ENCODE measurements at places on chromosomes 1 and 21.

GRCh38 chr1:230879778-230880177 is 11.5 kb upstream of the C1orf198 start:
- DNase-seq = no peak

DNA sequence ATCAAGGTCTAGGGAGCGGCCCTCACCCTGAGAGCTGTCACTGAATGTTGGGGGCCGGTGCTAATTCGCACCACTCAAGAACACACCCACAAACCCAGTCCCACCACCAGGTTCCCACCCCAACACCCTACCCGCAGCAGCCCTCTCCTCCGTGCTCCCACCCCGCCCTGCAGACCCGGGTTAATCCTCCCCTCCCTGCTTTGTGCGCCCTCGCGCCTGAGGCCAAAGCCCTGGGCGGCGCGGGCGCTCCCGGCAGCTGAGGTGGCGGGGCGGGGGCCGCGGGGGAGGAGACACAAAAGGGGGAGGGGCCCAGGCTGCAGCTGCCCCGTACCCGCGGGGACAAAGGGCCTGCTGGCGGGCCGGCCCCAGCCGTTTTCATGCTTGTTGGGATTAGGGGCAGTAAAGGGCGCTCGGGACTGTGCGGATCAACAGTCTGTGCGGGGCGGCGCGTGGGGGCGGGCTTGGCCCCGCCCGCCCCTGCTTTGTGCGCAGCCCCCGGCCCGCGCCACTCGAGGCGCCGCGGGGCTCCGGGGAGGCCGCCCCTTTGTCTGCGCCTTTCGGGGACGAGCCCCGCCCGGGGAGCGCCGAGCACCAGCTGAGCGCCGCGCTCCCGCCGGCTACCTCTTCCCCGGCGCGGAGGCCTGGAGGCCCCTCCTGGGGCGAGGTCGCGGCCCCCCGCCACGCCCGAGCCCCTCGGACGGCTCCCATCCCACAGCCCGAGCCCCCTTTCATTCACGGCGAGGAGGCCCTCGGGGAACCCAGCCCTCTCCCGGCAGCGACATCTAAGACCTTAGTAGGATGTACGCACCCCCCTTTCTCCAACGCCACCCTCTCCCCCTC is 10.9 kb downstream of the C1orf216 start:
- DNase-seq = no peak

DNA sequence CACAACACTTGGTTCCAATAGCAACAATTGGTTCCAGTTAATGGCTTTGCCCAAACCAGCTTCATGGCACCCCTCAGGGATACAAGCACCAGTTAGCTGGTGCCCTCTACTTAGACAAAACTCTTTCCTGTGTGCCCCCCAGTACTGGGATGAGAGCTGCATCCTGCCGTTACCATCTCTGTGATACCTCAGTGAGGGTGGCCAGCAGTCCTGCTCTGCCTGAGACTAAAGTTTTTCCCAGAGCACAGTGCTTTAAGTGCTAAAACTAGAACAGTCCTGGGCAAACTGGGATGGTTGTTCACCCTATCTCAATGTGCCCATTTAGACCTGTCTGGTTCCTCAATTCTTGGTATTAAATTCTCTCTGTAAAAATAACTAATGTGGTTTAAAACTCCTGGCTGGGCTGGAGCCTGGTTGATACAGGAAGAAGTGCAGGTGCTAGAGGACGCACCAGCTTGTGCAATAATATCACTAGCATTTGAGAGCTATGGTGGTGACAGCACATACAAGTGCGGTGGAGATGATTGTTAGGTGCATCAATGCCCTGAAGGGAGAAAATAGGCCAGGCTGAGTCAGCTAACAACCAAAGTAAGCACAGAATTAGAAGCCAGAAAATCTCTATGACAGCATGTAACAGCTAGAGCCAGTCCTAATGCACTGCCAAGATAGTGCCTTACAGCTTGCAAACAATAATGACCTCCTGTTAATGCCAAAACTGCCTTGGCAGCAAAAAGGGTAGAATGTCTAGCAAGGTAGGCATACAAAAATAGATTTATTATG is 179.8 kb upstream of the GALNT2 start:
- no peak for DNase-seq

GRCh38 chr1:193662030-193662429 is 475.6 kb upstream of the B3GALT2 start:
- no peak for DNase-seq

- DNase-seq = no peak
Measured at GRCh38 chr1:41504114-41505035, 19.9 kb upstream of the EDN2 start.

DNA sequence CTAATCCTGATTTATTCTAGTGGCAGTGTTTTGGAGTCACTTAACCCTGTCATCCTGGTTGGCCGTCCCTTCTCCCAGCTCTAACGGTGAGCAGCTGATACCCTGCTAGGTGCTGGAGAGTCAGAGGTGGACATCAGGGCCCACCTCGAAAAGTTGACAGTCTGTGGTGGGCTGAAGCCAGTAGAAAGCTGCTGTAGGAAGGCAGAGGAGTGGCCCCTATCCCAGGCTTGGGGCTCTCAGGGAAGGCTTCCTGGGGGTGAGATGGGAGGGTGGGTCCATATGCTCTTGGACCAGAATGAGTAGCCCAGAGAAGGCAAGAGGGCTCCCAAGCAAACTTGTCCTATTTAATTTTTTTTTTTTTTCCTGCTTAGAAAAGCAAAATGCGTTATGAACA is 475 bp upstream of the RPL5 start:
- no peak for DNase-seq

DNA sequence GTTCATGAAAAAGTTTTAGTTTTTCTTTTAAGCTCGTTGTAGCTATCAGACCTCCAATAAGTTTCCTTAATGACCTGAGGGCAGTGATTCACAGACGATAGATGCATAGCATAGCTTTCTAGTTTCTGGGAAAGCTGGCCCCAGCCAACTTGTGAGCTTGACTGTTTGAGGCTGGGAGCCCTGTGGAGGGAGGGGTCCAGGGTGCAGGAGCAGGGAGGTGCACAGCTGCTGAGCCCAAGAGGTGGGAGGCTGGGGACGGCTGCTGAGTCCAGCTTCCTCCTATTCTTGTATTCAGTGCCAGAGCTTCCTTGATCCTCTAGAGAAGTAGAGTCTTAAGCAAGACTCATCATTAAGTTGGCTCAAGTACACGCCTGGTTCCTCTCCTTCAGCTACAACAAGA is 11.0 kb upstream of the AVPR1B start:
- no peak for DNase-seq

DNA sequence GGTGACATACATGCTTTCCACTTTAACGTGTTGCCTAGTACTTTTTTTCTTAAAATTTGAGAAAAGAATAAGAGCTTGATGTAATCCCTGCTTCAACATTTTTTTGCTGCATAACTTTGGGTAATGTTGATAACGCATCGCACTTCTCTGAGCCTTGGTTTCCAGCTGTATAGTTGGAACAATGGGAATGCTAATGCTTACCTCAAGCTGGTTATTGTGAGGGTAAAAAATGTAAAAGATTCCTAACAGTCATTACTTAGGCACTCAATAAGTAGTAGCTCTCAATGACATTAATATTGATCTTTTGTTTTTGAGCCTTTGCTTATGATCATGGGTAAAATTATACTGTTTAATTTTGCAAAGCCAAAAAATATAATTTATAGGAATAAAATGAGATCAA is 683.3 kb upstream of the CXADR start:
- no peak for DNase-seq

DNA sequence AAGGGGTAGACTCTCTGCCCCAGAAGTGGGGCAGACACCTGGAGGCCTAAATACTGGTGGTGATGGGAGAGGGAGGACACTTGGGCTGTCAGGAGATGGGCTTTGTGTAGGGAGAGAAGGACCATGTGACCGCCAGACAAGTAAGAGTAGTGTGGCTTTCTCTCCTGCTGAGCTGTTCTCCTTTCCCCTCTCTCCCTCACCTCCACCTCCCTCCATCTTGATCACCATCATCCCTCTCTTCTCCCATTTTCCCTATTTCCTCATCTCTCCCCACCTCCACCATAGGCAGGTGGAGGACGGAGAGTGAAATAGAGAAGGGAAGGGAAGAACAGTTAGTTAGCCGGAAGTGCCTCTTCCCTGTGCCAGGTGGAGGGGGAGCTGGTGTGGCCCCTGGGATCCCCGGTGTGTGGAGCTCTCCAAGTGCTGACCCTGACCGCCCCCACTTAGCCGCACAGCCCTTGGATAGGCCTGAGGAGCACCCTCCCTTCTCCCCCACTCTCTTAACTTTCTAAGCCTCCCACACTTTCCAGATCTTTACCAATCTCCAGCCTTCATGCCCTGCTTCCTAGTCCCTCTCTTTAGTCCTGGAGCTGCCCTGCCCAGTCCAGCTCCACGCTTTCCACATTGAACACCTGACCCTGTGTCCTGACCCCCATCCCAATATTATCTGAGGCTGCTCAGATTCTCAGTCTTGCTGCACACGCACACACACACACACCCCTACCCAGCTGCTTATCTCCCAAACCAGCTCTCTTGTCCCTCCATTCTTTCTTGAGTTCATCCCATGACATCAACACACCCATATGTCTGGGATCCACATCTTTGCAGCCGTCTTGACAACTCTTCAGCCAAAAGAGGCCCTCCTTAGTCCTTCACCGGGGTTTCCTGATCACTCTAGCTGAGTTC is 1.5 kb downstream of the CELF3 start:
- DNase-seq = no peak

DNA sequence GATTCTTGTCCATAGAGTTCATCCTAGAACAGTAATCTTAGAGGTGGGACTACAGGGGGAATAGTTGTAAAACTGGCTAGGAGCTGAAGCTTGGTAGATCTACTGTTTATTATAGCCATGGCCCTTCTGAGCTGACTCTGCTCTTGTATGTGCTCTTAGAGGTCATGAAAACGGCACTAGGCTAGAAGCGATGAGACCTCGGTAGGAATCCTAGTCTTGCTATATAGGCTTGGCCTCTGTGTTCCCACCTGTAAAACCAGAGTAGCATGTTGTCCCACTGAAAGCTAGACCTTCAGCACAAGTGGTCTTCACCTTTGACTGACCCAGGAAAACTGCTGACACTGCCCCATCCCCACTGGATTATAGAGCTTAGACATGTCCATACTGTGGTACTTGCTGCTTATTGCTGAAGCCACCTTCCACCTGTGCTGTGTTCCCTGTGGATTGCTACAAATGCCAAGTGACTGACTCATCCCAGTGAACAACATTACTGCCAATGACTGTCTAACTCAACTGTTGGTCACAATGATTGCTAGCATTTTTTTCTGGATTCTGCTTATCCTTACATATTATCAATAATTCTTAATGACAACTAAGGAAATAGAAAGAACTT is 23.0 kb upstream of the PIGC start:
- no peak for DNase-seq

DNA sequence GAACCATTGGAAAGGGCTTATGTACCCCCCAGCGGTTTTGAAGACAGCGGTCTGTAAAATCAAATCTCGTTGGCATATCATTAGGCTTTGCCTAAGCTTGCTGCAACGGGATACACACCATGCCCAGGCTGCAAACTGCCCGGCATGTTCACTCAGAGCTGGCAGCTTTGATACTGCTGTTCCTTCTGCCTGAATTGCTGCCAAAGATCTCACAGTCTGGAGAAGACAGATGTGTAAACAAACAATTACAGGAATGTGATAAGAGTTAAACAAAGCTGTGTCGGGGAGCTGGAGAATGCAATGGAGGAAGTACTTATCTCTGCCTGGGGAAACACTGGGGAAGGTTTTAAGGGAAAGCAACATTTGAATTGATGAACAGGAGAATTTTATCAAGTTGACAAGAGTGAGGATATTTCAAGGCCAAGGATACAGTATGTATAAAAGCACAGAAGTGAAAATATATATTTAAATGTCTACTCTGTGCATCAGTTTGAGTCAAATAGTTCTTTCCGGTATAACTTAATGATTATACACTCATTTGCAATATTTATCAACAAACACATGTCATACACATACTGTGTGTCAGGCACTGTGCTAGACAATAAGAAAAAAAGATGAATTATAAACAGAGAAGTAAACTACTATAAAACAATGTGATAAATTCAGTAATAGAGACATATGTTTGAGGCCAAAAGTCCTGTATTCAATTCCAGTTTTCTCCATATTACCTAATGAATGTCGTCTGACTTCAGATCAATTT is 29.9 kb downstream of the CHML start:
- no peak for DNase-seq

GRCh38 chr1:3244025-3244926 is 175.3 kb downstream of the PRDM16 start:
- no peak for DNase-seq

DNA sequence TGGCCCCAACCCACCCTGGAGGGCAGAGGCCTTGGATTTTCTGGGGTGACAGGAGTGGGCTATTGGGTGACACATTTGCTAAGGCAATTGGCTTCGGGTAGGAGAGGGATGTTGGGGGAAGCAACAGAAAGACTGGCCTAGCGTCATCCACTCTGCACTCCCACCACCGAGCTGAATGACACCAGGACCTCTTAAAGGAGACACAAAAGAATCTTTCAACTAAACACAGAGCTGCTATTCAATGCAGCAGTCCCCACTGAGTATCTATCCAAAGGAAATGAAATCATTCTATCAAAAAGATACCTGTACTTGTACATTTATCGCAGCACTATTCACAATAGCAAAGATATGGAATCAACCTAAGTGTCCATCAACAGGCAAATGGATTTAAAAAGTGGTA is 6.2 kb downstream of the TFF2 start:
- DNase-seq = no peak

GRCh38 chr21:36509973-36510664 is 30.2 kb upstream of the CLDN14 start:
- DNase-seq = no peak

DNA sequence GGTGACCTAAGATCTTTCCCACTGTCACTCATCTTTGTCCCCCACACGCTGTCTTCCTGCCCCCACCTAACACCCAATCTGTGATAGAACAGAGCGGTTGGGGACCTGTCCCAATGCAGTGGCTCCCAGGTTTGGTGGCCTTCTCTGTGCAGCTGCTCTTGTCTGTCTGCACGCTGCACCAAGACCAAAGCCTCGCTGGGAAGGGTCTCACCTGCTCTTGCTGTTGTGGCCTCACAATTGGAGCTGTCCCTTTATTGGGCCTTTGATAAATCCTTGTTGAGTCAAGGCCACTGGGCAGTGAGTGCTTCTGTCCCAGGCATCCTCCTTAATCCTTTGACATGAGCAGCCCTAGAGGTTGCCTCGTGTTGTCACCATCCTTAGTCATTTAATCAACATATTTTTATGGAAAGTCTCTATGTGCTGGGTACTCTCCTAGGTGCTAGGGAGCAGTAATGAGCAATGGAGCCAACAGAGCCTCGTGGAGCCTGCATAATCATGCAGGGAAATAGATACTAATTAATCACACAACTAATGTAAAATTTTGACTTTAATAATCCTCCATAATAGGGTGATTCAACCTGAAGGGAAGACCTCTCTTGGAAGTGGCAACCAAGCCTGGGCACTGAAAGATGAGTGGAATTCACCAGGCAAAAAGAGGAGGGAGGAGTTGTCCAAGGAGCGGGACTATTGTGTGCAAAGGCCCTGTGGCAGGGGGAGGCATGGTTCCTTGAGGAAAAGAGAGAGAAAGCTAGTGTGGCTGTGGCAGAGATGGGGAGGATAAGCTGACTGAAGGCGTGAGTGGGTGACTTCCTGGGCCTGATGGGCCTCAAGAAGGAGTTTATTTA is 57.6 kb downstream of the MAN1C1 start:
- DNase-seq = no peak

Measured in stimulated activated CD8-positive, alpha-beta memory T cell treated with anti-CD3 and anti-CD28 coated beads, Interleukin-4, amount 100 ng/mL, for 4 hours (primary cell).